GOT3 (cell line): ENCODE measurements at places on chromosomes 6 and 20.

DNA sequence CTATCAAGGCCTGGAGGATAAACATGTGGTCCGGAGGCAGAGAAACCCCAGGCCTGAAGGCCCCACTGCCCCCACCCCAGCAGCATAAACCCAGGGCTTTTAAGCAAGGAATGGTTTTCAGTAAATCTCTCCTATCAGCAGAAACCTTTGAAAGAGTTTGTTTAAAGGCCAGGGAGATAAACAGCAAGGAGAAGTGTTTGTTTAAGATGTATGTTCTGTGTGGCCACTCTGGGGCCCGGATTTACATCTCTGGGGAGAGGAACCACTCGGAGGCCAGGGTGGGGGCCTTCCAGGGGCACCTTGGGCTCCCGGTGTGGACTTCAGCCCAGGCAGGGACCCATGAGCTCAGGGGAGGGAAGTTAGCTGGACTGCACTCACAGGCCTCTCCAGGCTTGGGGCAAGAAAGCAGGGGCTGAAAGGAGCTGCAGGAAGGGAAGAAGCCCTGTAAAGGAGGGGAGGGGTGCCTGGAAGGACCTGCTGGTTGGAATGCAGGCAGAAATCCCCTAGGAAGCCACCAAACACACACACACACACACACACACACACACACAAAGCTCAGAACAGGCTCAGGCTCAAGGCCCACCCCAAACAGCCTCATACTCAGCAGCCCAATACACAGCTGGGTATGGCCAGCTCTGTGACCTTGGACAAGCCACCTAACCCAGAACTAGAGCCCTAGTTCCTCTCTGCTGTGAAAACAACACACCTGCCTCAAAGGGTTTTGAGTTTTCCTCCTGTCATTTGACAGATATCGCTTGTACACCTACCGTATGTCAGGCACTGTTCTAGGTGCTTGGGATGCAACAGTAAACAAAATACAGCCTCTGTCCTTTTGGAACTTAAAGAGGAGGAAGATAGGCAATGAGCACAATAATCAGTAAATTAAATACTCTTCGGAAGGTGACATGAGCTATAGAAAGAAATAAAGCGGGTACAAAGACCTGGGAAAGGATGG lies 26.2 kb upstream of the FOXP4 start:
- no peak for DNase-seq

GRCh38 chr20:15235471-15236198 lies 898.2 kb upstream of the FLRT3 start:
- DNase-seq: no peak

- no peak for DNase-seq
Observed at GRCh38 chr6:135257631-135258405, 76.7 kb downstream of the MYB start.

GRCh38 chr20:2141600-2142575 lies 40.3 kb downstream of the STK35 start:
- no peak for DNase-seq

DNA sequence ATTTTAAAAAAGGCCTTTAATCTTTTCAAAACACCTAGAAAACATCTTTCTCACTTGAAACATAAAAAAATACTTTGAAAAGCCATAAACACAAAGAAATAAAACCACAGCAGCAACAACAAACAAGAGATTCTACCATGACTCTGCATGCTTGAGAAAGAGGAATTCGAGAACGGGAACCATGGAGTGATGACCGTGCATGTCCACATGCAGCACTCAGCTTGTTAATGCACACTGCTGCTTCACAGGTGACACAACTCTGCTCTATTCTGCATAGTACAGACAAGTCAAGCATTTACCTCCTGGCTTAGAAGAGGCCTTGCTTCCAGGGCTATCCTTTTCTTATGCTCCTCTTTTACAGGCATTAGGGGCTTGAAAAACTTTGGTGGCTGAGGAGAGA lies 64.9 kb upstream of the NUP153 start:
- DNase-seq: no peak

DNA sequence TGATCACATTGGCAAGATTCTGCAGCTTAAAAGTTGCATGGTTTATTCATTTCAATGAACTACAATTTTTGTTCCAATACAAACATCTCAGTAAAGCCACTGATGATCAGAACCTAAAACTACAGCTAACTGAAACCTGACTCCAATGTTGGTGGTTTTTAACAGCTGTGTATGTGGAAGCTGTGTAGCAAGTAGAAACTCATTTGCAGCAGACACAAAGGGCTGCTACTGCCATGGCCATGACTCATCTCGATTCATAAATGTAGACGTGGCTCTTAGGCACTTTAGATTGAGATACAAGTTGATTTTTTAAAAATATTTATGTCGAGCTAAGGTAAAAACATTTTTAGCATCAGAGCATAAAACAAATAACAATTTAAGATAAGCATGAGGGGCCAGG lies 19.5 kb upstream of the MAP3K4 start:
- no peak for DNase-seq

DNA sequence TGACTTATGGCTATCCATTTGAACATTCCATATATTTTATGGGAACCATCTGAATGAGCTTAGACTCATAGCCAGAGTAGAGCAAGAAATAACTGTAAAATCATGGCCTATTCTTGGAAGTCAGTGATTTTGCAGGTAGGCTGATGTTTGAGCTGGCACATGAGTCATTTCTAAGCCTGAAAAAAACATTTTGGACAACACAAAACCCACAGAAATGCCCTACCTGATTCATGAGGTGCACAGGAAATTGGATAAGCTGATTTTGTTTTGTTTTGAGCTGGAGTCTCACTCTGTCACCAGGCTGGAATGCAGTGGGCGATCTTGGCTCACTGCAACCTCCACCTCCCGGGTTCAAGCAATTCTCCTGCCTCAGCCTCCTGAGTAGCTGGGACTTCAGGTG lies 443.0 kb downstream of the PKHD1 start:
- no peak for DNase-seq

DNA sequence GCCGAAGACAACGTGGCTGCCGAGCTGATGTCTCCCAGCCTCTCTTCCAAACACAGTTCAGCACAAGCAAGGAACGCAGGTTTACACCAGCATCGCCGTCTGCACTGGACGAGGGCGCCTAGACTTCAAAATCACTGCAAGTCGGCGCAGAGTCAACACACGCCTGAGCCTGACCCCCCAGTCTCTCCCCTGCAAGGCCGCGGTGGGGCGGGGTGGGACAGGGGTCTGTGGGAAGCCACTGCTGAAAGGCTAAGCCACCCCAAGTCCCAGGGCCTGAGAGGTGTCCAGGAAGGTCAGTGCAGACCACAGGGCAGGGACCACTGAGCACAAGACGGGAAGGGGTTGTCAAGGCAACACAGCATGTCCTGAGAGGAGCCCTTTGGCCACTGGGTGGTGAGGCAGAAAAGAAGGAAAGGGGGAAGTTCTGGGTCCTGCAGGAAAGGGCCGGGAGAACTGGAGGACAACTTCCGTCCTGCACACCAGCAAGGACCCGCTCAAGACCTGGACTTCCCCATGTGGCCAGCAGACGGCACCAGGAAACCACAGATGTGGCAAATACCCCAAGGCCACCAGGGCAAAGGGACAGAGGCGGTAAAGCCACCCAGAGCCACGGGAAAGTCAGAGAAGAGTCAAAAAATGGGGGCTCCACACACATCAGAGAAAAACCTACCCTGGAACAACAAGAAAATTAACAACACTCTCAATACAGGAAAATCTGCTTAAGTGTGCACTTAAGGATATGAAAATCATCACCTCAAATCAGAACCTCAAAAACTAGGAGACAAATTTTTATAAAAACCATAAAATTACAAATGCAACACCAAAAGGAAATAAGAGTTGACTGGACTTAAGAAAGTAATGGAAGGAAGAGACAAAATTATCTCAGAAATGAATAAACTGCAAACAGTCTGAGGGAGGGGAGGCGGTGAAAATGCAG lies 84.8 kb downstream of the TAF4 start:
- no peak for DNase-seq

- DNase-seq: peak; percentile 18
Observed at GRCh38 chr6:161038229-161039031, 46.9 kb downstream of the MAP3K4 start.

DNA sequence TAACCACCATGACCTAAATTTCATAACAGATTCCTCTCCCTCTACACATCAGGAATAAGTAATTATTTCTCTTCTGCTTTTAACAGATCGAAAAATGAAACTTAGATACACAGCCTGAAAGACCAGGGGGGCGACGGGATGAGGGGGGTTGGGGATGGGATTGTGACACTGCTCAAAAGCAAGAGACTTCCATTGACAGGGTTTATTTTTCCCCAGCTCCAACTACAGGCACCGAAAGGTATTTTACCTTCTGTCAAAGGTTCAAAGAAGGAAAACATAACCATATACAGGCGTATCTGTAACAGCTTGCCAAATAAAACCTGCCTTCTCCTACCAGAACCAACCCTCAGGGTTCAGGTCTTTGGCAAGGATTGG lies 1.3 kb downstream of the EPHA7 start:
- DNase-seq: no peak

GRCh38 chr6:30112402-30112994 lies 392 bp downstream of the TRIM31 start:
- DNase-seq: no peak

- DNase-seq: no peak
Observed at GRCh38 chr6:107419733-107420132, 39.6 kb downstream of the PDSS2 start.

DNA sequence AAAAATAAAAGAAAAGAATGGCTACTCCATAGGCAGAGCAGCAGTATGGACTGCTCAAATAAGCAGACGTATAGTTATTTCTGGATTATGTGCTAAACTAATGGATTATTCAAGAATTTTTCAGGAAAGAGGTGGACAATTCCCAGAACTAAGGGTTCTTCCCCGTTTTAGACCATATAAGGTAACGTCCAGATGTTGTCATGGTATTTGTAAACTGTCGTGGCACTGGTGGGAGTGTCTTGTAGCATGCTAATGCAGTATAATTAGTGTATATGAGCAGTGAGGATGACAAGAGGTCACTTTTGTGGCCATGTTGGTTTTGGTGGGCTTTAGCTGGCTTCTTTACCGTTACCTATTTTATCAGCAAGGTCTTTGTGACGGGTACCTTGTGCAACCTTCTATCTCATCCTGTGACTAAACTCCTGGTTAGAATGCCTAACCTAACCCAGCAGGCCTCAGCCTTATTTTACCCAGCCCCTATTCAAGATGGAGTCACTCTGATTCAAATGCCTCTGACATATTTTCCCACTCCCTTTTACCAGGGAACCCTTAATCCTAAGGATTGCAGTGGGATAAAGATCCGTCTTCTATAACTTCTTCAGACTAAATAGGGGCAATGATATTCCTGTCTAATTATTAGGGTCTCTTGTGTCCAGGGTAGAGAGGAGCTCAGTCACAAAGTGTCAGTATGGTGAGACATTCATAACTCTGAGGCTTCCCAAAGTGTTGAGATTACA lies 11.1 kb upstream of the TRIM38 start:
- DNase-seq: no peak

DNA sequence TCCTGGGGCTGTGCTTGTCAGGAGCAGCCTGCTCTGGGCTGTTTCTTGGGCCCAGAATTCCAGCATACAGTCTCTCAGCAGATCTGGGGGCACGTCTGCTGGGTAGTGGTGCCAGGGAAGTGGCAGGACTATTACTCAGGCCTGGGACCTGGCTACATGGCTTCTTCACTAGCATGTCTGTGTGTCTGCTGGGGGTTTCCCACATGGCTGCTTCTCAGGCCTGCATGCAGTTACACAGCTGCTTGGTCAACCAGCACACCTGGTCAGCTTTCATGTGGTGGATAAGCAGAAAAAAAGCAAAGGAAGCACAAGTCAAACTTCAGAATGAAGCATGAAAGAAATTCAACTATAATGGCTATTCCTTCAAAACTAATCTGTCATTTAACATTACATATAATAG lies 316.2 kb upstream of the NOX3 start:
- DNase-seq: no peak

- no peak for DNase-seq
Observed at GRCh38 chr20:33769043-33769442, 37.2 kb downstream of the ZNF341 start.

DNA sequence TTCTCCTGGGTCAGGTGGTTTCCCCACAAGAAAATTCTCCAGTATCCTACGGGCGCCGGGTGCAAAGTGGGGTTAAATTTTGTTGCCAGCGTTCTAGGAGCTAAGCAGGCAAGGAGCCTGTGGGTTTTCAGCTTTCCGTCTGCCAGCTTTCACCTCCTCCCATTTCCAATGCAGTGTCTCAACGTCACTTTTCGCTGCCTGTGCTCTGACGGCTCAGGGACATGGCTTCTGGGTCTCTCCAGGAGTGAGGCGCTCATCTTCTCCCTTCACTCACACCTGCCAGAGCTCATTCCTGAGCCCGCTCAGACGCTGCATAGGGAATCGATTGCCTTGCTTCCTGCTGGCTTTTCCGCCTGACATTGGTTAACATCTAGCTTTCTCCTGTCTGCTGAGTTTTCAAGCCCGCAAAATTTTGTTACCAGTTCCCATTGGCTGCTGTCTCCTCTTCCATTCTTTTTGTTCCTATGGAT lies 7.3 kb upstream of the NAA20 start:
- no peak for DNase-seq

GRCh38 chr6:151537556-151537955 lies 43.7 kb downstream of the CCDC170 start:
- no peak for DNase-seq

GRCh38 chr6:49072146-49072545 lies 390.9 kb downstream of the MMUT start:
- DNase-seq: no peak

DNA sequence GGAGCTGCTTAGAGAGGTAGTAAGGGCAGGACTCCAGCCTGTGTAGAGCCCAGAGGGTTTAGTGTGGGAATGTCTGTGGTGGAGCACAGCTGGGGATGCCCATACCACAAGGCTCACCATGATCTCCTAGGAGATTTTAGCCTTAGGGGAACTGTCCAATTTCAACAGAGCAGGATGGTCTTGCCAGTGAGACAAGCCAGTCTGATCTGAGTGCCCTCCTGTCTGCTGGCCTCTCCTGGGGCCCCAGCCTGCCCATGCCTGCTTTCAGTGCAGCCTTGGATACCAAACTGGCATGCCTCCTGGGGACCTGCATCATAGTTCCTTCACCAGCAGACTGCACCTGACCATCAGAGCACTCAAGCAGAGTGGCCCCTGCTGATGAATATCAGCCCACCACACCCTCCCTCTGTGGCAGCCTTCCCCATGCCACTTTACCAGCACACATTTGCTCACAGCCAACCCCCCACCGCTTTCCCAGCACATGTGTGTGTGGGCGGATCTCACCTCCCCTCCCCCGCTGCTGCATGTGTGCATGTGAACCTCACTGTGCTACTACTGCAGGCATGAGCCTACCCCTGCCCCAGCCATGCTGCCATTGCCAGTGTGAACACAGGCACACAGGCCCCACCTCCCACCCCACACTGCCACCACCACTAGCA lies 7.9 kb upstream of the TREM1 start:
- DNase-seq: no peak

DNA sequence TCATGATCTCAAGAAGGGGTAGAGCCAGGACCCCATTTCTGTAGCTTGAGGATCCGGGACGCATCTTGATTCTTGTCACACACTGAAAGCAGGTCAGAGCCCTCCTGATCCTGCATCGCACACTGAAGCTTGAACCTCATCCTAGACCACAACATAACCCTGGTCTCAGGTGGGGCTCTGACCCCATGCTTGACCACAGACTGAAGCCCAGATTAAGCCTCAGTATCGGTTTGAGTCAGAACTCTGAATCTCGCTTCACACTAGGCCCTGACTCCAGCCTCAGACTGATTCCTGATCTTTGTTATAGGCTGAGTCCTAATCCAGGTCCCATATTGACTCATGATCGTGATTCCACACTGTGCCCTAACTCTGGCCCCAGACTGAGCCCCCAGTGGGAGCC lies 8.5 kb upstream of the RSPO4 start:
- no peak for DNase-seq
